Dermis microvascular lymphatic vessel endothelial cell (primary cell): ENCODE measurements at places on chromosomes 13 and 19.

GRCh38 chr13:26247608-26248007 is 6.3 kb upstream of the CDK8 start:
- no peak for DNase-seq

DNA sequence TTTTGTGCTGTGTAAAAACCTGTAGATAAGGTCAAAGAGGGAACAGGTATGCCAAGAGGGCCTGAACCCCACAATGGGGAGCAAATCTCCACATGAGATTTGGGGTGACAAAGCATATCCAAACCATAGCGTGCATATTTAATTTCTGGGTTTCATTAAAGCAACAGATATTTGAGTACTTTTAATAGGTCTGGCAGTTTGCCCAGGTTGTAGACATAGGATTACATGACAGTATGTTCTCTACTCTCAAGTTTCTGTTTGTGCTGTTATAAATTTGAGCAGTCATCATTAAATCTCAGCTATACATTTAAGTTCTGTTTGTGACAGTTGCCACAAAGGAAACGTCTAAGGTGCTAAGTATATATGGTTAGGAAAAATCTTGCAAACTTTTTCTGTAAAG is 236.4 kb downstream of the ATP8A2 start:
- no peak for DNase-seq

GRCh38 chr19:51714848-51715247 is 8.9 kb downstream of the HAS1 start:
- DNase-seq: no peak

DNA sequence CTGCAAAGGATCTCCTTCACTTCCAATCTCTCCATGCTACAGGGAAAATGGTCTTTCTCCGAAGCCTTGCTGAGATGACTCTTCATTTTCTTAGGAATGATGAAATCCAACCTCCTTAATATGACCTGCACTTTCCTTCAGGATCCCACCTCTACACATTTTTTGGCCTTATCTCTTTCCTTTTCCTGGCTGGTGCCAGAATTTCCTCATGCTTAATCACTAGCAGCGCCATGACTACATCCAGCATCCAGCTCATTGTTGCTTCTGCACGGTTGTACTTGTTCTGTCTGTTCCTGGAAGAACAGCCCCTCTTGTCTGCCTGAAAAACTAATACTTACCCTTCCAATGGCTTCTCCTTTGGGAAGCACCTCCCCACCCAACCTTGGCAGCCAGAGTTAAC is 68.4 kb downstream of the TEX26 start:
- DNase-seq: no peak

- peak; percentile 65 for DNase-seq
Measured at GRCh38 chr13:28636677-28637317, 22.1 kb upstream of the POMP start.
